ENCODE measurements at places on chromosomes 4 and X. TPM values are rescaled to one million over a fixed set of nuclear protein-coding genes. Genes with fewer than 3 reads are reported as not detected.

GRCh38 chr4:40924096-40924792, 174.5 kb downstream of the NSUN7 start:
- DNase-seq = no peak

SHROOM2 gene
- 17.4 TPM for polyA plus RNA-seq

SPANXC gene
- polyA plus RNA-seq = not detected

NLRP2B gene
- polyA plus RNA-seq = 0.06 TPM

- DNase-seq = no peak
These were observed 210.7 kb downstream of the PRR32 start for GRCh38 chrX:127030016-127030748.

DNA sequence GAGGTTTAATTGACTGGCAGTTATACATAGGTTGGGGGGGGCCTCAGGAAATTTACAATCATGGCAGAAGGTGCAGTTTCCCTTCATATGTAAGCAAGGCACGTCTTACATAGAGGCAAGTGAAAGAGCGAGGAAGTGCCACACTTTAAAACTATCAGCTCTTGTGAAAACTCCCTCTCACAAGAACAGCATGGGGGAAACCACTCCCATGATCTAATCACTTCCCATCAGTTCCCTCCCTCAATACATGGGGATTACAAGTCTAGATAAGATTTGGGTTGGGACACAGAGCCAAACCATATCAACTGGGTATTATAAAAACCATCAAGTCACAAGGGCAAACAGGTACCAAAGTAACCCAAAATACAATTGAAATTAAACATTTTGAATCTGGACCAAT, 182.0 kb upstream of the FAT4 start:
- DNase-seq = no peak

FGFRL1 gene
- polyA plus RNA-seq = 47.3 TPM

DNA sequence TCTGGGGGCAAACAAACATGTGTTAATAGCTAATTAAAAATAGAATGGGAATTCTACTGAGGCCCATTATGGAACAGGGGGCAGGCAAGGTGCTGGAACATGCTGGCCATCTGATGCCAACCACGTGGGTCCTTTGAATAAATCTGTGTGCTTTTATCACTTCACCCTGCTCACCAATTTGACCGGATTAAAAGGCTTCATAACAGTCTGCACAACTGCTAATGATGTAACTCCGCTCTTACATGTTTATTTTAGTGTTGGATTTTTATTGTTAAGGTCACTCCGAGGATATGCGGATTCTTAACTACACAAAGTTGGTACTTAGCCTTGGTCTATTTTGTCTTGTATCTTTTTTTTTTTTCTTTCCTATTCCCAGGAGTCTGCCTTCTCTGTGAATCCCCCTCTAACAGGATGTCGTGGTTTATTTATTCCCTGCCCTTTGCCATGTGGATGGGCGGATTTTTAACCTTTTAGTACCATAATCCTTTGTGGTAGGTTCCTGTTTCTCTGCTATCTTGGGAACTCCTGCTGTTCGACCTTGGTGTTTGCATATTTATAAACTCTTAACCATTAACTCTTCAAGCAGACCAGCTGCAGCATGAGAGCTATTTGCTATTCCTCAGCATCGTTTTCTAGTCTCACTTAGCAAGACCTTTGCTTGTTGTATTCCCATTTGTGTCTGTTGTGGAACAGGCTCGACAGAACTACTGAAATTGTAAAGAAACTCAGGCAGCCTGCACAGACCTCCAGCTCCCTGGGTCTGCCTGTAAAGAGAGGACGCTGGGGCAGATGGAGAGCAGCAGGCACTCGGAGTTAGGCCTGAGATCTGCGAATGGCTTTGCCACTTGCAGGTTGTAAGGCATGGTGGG, 38.0 kb downstream of the TRIM2 start:
- DNase-seq = no peak

DNA sequence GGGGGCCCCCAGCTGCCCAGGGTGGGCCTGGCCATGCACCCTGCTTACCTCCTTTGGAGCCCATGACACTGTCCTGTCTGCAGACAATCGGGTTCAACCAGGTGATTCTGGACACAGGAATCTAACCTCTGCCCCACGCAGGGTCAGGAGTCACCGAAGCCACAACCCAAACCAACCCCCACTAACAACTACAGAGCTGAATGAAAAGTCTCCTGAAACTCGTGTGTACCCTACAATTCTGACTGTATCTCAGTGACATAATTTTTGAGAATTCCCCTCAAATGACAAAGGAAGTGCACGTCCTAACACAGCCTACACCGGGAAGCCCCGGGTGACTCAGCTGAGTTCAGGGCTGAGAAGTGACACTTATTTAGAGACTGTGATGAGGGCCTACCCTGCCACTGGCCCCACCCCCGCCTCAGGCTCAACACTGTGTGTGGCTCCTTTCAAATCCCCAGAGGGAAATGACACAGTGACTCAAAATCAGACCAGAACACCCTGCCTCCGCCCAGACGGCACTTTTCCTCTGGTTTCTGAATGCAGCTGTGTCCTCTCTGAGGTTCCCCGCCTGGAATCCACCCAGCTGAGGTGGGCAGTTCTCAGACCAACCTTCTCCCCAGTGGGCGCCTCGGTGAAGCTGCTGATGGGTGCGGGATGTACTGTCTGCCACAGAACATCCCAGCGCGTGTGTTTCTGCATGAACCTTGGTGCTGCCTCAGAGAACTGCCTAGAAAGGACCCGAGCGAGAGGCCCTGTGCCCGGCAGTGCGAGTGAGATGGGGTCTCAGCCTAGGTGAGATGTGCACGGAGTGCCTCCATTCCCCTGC, 9.9 kb downstream of the TNIP2 start:
- DNase-seq = no peak

GRCh38 chr4:99151995-99152394, 7.9 kb upstream of the ADH4 start:
- no peak for DNase-seq

MPP1 gene
- polyA plus RNA-seq = 34.8 TPM

- no peak for DNase-seq
These were observed 7.1 kb upstream of the BGN start for GRCh38 chrX:153487590-153488071.

DNA sequence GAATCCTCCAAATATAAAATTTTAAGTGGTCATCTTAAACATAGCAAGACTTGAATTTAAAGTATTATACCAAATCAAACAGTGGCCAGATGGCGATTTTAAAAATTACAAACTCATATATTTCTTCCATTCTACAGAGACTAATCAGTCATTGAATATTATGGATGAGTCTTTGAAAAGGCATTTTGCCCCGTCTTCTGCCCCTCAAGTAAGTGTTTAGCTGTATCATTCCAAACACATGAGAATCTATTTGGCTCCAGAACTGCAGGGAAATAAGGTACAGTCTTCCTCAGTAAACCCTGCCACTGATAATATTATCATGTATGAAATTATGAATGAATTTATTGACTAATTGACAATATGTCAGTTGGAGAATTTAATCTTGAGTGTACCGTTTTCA, 191.0 kb downstream of the SLC7A11 start:
- no peak for DNase-seq

- DNase-seq = no peak
These were observed 65.7 kb upstream of the ARHGAP24 start for GRCh38 chr4:85409251-85409650.

DNA sequence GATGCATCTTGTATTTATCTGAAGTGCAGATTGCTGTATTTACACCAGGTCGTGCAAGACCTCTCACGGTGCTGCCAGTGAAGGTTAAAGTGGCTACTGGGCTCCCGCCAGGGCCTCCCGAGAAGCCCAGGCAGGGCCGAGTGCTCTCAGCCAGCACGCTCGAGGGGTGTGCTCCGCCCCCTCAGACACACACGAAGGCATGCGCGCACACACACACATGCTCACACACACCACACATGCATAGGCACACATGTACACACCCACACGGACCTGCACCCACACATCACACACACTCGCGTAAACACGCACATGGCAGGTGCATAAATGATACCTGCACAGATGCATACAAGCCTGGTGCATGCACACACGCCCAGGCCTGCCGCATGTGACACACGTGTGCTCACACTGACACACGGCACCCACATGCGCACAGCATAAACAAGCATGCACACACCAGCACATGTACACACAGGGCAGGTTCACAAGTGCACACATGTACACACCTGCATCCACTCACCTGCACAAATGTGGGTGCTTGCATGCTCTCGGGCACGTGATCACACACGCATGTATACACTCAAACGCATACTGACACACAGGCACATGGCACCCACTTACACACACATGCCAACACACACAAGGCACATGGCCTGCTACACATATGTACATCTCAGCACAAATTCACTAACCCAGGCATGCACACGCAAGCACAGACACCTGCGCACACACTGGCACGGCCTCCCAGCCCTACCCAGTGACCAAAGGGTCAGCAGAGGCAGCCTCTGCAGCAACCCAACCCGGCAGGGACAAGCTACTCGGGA, 71.6 kb downstream of the FAM53A start:
- DNase-seq = no peak

GRCh38 chr4:53240573-53240972, 125.3 kb downstream of the SCFD2 start:
- no peak for DNase-seq

DNA sequence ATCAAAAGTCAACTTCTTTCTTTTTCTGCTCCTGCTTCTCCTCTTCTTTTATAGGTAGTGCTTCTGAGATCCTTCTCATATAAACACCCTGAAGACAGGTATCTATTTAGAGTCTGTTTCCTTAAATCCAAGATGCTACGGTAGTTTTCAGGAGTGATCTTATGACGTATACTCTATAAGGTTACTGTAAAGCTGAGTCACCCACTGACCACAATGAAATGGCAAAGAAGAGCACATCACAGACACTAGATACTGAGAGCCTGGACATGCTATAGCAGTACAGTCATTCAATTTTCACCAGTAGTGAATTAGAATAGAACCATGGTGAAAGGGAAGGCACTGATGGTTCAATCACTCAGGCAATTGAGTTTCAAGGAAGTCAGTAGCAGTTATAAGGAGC, 412.5 kb downstream of the ADAM29 start:
- DNase-seq = no peak

ZNF674 gene
- 5.4 TPM for polyA plus RNA-seq

- DNase-seq = no peak
These were observed 49.4 kb upstream of the ENOX2 start for GRCh38 chrX:130952266-130953043.

- DNase-seq = no peak
These were observed 165.9 kb upstream of the HHIP start for GRCh38 chr4:144480068-144480467.

GRCh38 chr4:134610956-134611355, 409.4 kb upstream of the PABPC4L start:
- DNase-seq = no peak

SH3D19 gene
- 34.8 TPM for polyA plus RNA-seq

- DNase-seq = no peak
These were observed 5.2 kb downstream of the PKD2 start for GRCh38 chr4:88012647-88013046.

DNA sequence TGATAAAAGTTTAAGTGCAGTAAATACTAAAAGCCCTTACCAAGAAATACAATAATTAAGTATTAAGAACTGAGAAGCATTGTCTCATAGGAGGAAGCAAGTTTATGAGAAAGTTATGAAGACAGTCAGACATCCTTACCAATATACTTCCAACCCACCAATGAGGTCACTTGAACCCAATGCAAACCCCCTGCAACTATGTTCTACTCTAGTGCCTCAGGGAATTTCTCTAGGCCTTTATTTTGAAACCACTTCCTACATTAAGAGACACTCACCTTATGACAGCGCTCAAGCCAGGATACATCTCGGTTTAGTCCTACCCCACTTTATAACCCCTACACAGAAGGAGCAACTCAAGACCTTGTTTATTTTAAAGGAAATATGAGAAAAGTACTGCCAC, 61.3 kb downstream of the STPG2 start:
- no peak for DNase-seq

DNA sequence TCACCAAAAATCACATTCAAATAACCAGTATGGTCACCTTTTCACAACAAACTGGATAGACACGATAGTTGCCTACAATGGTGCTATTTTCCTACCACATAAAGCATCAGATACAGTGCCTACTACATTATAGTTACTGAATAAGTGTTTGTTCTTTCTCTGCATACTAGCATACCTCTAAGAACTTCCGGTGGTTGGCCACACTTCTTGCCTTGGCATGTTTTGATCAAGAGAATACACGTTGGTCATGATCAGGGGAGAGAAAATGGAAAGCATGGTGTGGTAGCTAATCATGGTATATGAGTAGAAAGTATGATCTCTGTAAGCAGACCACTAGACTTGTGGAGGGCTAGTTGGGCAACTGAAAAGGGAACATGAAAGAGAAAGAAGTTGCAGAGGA, 322.8 kb upstream of the DIAPH2 start:
- no peak for DNase-seq

ERCC6L gene
- polyA plus RNA-seq = 3.9 TPM

FOXR2 gene
- not detected for polyA plus RNA-seq

DNA sequence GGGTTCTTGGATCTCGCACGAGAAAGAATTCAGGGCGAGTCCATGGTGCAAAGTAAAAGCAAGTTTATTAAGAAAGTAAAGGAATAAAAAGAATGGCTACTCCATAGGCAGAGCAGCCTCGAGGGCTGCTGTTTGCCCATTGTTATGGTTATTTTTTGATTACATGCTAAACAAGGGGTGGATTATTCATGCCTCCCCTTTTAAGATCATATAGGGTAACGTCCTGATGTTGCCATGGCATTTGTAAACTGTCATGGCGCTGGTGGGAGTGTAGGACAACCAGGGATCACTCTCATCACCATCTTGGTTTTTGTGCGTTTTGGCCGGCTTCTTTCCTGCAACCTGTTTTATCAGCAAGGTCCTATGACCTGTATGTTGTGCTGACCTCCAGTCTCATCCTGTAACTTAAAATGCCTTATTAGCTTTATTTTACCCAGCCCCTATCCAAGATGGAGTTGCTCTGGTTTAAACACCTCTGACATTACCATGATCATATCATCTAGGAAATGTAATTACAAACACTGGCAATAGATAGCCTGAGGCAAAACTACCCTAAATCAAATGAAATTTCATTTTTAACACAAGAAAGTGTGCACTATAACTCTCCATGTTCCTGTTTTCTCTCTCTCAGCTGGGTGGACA, 94.3 kb upstream of the ATXN3L start:
- DNase-seq = no peak
